ENCODE measurements at places on chromosomes 3 and 15.

DNA sequence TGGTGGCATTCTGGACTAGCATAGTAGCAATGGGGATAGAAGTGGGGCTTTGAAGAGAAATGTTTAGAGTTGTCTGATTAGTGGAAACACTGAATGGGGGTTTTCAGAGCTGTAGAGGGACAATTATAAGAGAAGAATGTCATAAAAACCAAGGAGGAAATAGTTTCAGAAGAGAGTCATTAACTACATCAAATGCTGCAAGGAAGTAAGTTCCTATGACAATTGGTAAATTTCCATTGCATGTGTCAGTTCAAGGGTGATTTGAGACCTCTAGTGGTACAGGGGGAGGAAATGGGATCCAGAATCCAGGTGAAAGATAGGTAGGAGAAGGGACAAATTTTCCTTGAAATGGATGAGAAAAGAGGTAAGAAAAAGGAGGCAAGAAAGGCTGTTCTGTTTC, 68.3 kb upstream of the TBC1D5 start:
- DNase-seq, result no peak

- DNase-seq, result no peak
Observed at GRCh38 chr3:143839980-143840379, 8.3 kb downstream of the SLC9A9 start.

GRCh38 chr3:129893581-129894070, at the start of gene TMCC1:
TSS of gene TMCC1 (minus strand) at chr3:129893711.
- peak; percentile 93 for DNase-seq

GRCh38 chr15:80800067-80800466, 20.9 kb downstream of the CEMIP start:
- no peak for DNase-seq

DNA sequence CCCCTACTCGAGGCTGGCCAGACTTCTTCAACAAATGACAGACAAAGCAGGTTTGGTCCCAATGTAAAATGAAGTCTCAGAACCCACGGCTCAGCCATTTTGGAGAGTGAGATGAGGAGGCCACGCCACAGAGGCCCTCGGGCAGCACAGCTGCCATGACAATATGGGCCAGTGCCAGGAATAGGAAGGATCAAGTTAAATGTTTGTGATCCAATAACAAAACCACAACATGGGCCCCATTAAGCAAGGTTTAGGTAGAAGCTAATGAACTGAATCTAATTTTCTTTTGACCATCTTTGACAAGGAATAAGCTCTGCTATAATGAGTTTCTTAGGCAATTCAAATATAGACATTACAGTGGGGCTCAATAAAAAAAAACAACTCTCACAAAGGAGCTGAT, 52.6 kb downstream of the RFTN1 start:
- DNase-seq, result no peak

- no peak for DNase-seq
Observed at GRCh38 chr15:91865950-91866349, 12.4 kb downstream of the SLCO3A1 start.

DNA sequence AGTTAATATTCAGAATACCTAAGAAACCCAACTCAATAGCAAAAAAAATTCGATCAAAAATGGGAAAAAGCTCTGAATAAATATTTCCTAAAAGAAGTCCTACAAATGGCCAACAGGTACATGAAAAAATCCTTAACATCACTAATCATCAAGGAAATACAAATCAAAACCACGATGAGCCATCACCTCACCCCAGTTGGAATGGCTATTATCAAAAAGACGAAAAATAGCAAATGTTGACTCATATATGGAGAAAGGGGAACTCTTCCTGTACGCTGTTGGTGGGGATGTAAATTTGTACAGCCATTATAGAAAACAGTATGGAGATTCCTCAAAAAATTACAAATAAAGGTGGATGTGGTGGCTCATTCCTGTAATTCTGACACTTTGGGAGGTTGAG, 29.6 kb upstream of the SGO1 start:
- no peak for DNase-seq

- DNase-seq, result no peak
Observed at GRCh38 chr3:141979050-141979671, 102.7 kb downstream of the ATP1B3 start.

- DNase-seq, result no peak
Observed at GRCh38 chr3:52650439-52650838, 35.3 kb downstream of the PBRM1 start.

GRCh38 chr15:101033801-101034200, 114.6 kb downstream of the LRRK1 start:
- no peak for DNase-seq

DNA sequence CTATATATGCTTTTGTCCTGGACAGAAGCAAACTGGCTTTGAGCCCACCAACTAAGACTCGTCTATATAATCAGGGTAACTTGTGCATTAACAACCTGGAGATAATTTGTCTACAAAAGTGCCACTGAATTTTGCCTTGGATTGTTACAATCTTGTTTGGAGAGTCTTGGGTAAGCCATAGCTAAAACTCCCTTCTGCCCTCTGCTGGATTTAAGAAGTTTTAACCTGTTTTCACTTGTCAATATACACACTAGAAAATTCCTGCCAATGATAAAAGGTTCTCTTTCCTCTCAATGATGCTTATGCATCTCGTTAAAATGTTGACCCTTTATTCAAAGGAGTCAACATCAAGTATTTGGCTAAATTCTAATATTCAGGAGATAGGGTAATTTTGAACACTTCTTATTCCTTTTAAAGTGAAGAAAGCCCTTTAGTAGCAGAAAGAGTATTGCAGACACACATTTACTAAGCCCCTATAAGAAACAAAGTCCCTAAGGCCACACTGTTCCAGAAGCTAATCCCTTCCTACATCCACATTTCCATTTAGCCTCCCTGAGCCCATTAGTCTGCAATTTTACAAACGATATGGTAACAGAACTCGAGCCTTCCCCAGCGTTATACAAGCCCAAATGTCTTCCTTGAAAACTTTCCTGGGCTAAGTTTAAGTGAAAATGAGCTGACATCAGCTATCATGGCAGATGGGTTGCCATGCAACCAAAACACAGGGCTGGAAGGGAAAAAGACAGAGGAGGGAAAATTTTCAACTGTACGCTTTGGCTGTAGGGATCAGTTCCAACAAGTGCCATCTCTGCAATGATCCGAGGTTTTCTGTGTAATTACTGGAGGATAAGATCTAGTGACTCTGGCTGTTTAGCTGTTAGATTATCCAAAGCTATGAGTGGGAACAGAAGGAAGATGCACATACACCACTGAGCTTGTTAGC, 75.9 kb upstream of the FGF12 start:
- no peak for DNase-seq

- DNase-seq, result no peak
Observed at GRCh38 chr3:124249038-124249437, 257.1 kb upstream of the ROPN1 start.

GRCh38 chr3:170640737-170641171, 54.9 kb upstream of the SLC7A14 start:
- no peak for DNase-seq

DNA sequence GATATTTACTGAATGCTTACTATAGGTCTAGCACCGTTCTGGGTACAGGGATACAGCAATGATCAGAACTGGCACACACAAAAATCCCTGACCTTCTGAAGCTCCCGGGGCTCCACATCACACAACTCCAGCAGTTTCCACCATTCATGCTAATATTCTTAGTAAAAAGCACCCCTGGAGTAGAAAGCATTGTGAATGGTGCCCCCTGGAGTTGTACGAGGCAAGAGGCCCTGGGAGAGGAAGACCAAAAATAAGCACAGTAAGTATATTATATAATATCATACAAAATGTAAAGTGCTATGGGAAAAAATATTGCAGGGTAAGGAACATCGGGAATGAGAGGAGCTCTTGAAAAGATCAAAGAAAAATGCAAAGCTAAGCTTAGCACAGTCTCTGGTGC, 790 bp upstream of the SRGAP3 start:
- DNase-seq, result no peak

DNA sequence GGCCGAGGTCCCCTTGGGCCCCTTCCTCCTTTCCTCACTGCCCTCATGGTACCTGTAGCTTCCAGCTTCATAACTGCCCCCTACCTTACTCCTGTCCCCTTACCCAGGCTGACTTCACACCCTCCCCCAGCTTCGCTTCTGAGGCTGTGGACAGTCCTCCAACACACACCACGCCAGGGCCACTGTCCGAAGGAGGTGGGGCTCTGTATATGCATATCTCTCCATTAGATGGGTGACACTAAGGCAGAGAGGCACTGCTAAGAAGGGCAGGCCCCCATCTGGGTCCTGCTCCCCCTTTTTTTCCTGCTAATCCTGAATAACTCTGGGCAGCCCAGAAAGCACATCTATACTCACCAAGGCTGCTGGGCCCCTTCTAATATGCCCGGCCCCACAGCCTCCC, 1.0 kb upstream of the COL7A1 start:
- no peak for DNase-seq

- no peak for DNase-seq
Observed at GRCh38 chr3:68855620-68856019, 76.7 kb downstream of the TAFA4 start.

DNA sequence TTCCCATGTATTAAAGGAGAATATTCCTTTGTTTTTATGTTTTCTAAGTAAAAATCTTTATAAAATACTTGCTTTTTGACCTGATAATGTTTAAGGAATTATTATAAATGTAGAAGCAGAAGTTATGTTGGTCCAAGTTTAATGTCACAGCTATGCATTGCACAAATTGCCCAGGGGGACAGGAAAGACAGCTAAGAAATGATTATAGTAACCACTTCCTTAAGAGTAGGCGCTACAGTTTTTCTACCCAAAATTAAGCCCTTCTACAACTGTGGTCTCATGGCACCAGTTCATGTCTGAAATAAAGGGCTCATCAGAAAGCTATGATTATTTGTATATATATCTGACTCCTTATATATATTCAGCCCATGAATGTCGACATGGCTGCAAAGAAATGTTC, 176.4 kb downstream of the GBE1 start:
- no peak for DNase-seq

DNA sequence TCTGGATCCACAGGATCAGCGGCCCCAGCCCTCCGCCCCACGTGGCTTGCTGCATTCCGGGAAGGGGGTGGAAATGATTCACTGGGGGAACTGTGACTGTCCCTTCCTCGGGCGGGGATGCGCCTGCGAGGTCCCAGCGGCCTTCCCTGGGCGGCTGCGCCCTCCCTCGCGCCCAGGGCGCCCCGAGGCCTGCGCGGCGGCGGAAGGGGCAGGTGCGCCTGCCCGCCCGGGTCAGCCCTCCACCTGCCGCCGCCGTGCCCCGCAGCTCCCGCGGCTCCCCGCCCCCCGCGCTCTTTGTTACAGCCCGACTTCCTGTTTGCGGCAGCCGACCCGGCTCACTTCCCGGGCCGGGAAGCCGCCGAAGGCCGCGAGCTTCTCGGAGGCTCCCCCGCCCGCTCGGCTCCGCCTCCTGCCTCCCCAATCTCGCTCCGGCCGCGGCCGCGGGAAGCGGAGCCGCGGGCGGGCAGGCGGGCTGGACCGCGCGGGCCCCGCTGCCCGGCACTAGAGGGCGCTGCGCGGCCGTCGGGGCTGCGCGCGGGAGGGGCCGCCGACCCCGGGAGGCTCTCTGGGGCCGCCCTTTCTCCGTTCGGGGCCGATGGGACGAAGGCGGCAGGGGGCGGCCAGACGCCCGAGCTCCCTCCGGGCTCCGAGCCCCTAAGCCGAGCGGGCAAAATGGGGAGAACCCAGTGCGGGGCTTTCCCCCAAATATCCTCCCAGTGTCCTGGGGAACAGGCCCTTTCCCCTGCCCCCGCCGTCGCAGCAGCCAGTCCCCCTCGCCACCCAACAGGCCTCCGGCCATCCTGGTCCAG, 11.5 kb upstream of the CHAC1 start:
- DNase-seq, result peak; percentile 73

- no peak for DNase-seq
Observed at GRCh38 chr3:162262129-162262528, 765.5 kb downstream of the OTOL1 start.

DNA sequence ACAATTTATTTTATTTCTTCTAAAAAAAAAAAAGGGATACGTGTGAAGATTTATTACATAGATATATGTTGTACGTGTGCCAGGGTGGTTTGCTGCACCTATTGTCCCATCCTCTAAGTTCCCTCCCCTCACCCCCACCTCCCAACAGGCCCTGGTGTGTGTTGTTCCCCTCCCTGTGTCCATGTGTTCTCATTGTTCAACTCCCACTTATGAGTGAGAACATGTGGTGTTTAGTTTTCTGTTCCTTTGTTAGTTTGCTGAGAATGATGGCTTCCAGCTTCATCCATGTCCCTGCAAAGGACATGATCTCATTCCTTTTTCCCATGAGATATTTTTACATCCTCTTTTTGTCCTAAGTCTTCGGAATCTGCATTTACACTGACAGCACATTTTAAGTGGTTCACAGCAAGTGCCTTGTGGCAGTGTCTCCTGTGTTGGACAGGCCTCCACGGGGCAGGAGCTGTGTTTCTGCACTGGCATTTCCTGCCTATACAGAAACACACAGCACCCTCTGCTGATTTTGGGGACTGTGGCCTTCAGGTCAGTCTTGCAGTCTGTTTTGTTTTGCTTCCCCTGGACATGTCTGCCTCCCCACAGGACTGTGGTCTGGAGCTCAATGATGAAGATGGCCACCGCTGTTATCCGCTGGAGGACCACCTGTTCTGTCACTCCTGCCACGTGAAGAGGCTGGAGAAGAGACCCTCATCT, 12.7 kb upstream of the SACM1L start:
- no peak for DNase-seq

GRCh38 chr3:40308725-40309417, 636 bp upstream of the EIF1B start:
- DNase-seq, result no peak

DNA sequence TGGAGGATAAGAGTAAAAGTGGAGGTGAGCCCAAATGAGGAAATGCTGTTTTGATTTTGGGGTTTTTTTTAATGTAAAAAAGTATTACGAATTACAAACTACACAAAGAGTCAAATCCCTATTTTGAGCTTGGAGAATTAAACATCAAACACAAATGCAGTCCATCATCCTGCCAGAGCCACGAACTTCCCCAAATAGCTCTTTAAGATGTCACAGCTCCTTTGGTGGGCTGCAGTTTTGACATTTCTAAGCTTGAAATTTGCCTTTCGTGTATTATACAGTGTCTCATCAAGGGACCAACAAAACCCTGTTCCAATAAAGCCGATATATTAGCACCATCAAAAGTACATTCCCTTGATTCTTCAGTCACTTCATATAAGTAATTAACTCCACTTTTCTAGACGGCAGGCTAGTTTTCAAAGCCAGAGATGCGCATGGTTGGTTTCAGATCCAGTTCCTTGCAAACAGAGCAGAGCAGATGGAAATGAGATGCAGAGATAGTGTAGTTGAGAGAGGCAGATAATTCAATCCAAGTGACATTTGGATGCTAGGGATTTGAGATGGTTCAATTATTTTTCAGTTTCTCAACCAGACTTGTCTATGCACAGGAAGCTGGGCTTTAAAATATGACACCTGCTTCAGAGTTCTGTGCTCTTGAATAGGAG, 580.9 kb downstream of the EDEM1 start:
- no peak for DNase-seq

DNA sequence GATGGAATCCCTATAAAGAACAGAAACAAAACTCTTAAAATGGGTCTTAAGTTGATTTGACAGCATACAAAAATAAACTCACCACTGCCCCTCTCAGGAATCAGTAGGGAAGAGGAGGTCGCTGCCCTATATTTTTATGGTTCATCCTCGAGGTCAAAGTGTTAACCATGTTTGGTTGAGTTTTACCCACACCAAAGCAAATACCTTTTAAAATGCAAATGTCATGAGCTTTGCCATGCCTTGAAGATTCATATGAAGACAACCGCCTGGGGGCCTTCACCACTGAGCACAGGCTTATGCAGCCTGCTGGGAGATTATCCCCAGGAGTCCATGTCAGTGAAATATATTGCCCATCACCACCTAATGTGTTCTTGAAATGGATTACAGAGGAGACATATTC, 66.1 kb downstream of the GLB1 start:
- DNase-seq, result peak; percentile 66

All from activated T-cell treated with anti-CD3 and anti-CD28 coated beads, Interleukin-2, amount 50 U/mL, for 72 hours (primary cell).